ENCODE measurements at places on chromosomes 5 and 9.

DNA sequence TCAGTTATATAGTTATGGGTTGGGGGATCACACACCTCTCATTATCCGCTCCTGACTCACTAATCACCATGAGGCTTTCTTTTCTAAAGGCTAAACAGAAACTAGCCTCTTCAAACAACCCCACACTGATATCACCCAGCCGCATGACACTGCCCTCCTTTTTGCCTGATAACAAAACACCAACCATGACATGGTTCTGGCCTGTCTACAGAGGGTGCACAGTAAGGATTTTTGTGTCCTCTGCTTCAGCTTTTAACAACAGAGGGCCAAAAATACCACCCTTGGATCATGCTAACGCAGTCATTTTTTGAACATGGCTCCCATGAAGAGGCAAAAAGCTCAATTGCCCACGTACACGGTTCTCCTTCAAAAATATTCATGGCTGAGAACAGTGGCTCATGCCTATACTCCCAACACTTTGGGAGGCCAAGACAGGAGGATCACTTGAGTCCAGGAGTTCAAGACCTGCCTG is 4.0 kb downstream of the CMBL start:
- H3K4me3 ChIP-seq, result no peak overlapping the region
- no peak for DNase-seq
- H3K4me1 ChIP-seq, result peaks cover 7% of the 10 kb centered on the region

DNA sequence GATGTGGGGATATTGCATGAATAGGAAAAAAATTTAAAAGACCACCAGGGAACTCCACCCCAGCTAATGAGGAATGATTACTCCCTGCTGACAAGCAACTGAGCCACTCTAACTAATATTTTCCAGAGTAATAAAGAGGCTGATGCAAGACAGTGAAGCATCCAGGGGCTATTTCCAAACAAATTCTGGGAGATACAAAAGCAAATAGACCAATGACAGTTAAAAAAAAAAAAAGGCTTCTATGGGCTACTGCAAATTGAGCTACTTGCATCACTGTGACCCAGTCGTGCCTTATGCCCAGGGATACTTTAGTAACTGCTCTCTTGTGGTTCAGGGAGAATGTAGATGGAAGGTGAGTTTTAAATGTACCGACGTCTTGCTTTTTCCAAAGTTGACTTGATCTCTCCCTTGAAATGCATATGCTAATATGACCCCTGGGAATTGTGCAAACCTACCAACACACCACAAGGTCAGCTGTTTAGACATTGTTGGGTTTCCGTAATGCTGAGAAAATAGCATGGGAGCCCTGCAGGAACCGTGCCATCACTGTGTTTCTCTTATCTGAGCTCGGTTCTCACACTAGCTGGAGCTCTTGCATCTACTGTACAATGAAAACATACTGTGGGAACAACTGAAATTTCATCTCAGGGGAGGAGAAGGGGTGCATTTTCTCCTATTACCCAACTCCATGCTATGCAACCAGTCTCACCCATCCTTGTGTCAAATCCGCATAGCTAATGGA is 250.6 kb upstream of the MAP3K1 start:
- no peak for DNase-seq
- H3K27me3 ChIP-seq, result peaks cover 55% of the 10 kb centered on the region
- no peaks in the 10 kb centered on the region for H3K4me1 ChIP-seq
- no peak overlapping the region for H3K27ac ChIP-seq
- H3K36me3 ChIP-seq, result no peaks in the 10 kb centered on the region

- DNase-seq, result no peak
- peaks cover 18% of the 10 kb centered on the region for H3K36me3 ChIP-seq
- no peaks in the 10 kb centered on the region for H3K27me3 ChIP-seq
- H3K4me3 ChIP-seq, result peak overlapping the region; percentile 84
These were observed 694 bp upstream of the PLIN2 start for GRCh38 chr9:19127871-19128500.

DNA sequence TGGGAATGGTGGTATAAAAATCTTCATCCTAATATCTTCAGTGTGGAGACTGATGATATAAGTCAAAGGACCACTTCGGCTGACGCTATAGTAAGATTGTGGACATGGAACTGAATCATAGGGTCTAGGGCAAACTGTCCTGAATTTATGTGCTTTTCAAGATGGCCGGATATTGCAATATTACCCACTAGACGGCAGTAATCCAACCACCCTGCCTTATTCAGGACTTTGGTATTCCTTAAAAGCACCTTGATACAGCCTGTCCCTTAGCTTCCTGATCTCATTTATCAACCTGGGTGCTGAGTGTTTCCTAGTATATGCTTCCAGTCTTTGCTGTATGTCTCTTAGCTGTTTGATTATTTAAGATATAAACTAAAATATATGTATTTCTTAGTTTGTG is 71.2 kb upstream of the COX7C start:
- no peak overlapping the region for H3K27ac ChIP-seq
- no peak overlapping the region for H3K4me3 ChIP-seq
- no peaks in the 10 kb centered on the region for H3K27me3 ChIP-seq
- H3K4me1 ChIP-seq, result no peaks in the 10 kb centered on the region

GRCh38 chr9:69946800-69947437 is 96.7 kb upstream of the MAMDC2 start:
- DNase-seq, result no peak
- no peak overlapping the region for H3K27ac ChIP-seq
- no peaks in the 10 kb centered on the region for H3K4me1 ChIP-seq
- H3K27me3 ChIP-seq, result peaks cover 43% of the 10 kb centered on the region

DNA sequence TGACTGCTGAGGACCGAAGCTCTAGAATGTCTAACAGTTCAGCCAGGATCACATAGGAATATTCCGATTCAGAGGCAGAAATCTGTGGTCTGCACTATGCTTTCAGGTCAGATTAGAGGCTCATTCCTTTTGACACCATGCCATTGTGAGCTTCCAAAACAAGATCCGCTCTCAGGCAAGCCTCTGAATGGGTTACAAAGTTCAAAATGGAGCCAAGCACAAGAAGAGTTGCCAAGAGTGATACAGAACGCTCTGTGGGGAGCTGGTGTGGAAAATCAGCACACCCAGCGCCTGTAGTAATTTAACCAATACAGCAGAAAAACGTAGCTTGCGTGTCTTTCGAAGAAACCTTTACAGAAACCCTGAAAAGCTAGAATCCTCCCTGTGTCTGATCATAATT is 33.3 kb upstream of the FAT2 start:
- H3K27ac ChIP-seq, result no peak overlapping the region
- peaks cover 41% of the 10 kb centered on the region for H3K27me3 ChIP-seq
- no peak for DNase-seq

GRCh38 chr9:133944746-133945135 is 47.4 kb downstream of the VAV2 start:
- H3K4me1 ChIP-seq, result no peaks in the 10 kb centered on the region
- H3K27ac ChIP-seq, result no peak overlapping the region
- no peak for DNase-seq
- H3K4me3 ChIP-seq, result no peak overlapping the region

- no peak overlapping the region for H3K4me3 ChIP-seq
- H3K4me1 ChIP-seq, result no peaks in the 10 kb centered on the region
- H3K36me3 ChIP-seq, result no peaks in the 10 kb centered on the region
- DNase-seq, result no peak
- no peak overlapping the region for H3K27ac ChIP-seq
These were observed 129.9 kb downstream of the BOD1 start for GRCh38 chr5:173486355-173487225.

Measured in central memory CD8-positive, alpha-beta T cell (primary cell).